ENCODE measurements at places on chromosomes 12 and 14.

GRCh38 chr12:115166698-115167315 is 482.8 kb upstream of the TBX3 start:
- no peak for DNase-seq

DNA sequence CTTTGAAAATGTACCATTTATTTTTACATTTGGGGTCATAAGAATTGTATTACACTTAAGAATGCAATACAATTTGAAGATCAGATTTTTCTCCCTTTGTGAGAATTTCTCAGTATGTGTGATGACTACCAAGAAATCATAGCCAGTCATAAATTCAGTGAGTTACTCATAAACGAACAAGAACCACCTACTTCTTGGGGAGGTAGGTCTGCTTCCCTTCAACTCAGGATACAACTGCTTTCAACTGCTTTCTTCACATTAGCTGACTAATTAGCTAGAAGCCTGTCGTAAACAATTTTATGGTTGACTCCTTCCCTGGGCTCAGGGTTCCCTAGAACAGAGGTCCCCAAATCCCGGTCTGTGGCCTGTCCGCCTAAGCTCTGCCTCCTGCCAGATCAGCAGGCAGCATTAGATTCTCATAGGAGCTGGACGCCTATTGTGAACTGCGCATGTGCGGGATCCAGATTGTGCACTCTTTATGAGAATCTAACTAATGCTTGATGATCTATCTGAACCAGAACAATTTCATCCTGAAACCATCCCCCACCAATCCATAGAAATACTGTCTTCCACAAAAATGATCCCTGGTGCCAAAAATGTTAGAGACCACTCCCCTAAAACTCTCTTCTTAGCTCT is 3.7 kb downstream of the ANG start:
- no peak for DNase-seq

- no peak for DNase-seq
Measured at GRCh38 chr12:2347137-2347843, 294.5 kb downstream of the CACNA1C start.

DNA sequence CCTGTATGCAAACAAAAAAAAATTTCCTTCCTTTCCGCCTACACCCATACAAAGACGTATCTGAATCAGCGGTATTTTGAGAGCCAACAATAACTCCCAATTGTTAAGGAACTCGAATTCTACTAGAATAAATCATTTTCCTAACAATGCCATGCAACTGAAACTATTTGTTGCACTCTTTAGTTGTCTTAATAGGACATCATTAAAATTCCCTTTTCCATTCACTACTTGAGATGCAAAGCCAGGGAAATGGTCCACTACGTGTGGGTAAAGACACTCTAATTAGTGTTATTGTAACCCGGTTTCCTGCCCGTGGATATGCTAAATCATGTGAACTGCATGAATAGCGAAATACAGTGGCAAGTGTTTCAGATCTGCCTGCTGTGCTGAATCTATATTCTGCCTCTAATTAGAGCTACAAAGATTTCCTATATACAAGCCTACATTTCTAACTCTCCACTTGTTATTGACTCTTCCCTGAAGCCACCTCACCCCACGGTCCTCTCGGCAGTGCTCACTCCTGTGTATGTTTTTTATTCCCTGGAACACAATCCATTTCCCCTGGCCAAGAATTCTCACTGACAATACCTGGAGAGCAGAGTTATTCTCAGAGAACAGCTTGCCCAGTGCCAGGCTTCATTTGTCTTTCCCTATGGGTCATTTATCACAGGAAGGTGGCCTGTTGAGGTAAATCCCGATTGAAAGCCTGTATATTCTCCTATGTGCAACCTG is 168.3 kb downstream of the PAWR start:
- DNase-seq, result no peak

Data from hematopoietic multipotent progenitor cell treated with erythropoietin and hydrocortisone succinate and interleukin-3 and kit ligand, for 17 days (in vitro differentiated cells).